ENCODE measurements at places on chromosomes 12 and 14. TPM values are rescaled to one million over a fixed set of nuclear protein-coding genes. Genes with fewer than 3 reads are reported as not detected.

Gene RD3L
- not detected for polyA plus RNA-seq

Gene CCDC38
- not detected for polyA plus RNA-seq

Gene NTF3
- polyA plus RNA-seq = not detected

Gene CMKLR1
- not detected for polyA plus RNA-seq

Gene PLEKHG7
- polyA plus RNA-seq = not detected

All from naive B cell (primary cell).